ENCODE measurements at places on chromosomes 3 and 15. TPM values are rescaled to one million over a fixed set of nuclear protein-coding genes. Genes with fewer than 3 reads are reported as not detected.

GRCh38 chr15:31974855-31975829, 55.2 kb upstream of the CHRNA7 start:
- DNase-seq = peak; percentile 84

DNA sequence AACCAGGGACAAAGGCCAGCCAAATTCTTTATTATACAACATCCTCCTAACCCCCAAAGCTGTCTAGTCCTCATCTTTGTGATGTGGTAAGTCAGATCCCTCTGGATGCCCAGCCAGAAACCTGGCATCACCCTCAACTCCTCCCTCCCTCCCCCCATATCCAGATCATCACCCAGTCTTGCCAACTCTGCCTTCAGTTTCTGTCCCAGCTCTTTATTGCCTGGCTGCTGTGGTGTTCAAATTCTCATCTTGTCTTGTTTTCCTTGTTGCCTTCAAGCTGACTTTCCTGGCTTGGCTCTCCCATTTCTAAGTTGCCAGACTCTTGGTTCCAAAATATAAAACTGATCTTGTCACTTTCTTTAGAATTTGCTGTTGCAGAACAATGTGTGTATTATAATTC, 28.6 kb downstream of the MAP2K1 start:
- no peak for DNase-seq

GRCh38 chr3:194875581-194876402, 190.1 kb downstream of the FAM43A start:
- DNase-seq = no peak

Gene GTPBP8
- 38.8 TPM for total RNA-seq

Gene STRIT1
- total RNA-seq = 3.9 TPM

DNA sequence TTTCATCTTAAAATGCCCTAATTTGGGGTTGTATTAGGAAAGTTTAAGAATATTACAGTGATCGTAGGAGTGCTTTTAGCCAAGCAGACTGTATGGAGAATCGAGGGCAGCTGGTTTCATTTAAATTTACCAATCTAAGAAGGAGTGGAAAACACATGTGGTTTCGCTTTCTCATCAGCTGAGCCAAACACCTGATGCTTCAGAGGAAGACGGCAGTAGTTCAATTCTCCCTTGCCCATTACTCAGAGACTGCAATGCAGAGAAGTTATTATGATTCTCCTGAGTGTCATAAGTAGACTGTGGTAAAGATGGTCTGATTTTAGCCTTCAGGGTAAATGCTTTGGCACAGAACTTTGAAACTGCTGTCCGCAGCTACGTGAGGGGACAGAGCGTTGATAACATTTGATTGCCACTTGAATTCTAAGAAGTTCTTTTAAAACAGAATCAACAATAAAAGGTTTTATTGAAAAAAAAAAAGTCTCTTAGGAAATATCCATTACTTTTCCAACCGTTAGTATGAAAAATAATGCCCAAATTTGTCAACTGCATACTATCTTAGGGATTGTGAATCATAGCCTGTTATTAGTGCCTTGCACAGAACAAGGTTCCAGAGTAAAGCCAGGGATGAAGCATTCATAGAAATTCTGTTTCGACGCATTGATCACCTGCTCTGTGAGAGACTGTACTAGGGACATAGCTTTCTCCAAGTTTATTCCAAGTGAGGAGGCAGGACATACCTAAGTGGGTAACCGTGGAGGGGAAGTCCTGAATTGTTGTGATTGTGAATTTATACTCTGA, 25.6 kb downstream of the LYSMD4 start:
- peak; percentile 64 for DNase-seq

- DNase-seq = no peak
Measured at GRCh38 chr3:195177422-195178123, 93.4 kb downstream of the XXYLT1 start.

- DNase-seq = peak; percentile 82
Measured at GRCh38 chr15:89556413-89557262, 18.6 kb upstream of the TICRR start.

DNA sequence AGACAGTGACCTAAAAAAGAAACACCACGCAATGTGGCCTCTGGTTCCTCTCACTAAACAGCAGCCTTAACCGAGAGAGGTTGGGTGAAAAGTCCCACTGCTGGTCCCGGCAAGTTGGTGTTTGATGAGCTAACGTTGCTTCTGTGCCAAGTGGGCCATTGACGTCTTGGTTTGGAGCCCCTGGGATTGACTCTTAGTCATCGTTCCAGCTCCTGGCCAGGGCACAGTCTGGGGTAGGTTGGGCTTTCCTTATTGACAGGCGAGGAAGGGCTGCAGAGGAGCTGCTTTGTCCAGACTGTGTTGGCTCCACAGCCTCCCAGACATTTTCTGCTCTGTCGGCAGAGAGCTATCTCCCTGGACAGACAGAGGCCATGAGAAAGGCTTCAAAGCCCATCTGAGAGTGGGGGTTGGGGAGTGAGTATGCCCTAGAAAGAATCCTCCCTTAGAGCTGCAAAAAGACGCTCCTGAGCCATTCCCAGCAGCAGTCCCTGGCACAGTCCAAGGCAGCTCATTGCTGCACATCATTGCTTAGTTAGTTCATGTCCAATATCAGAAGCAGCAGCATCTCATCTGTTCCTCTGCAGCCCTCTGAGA, 28.6 kb upstream of the C3orf80 start:
- no peak for DNase-seq

- peak; percentile 38 for DNase-seq
Measured at GRCh38 chr3:187403768-187404288, 35.6 kb downstream of the RTP4 start.

Gene ERC2
- total RNA-seq = 3.4 TPM

Gene GOLGA8O
- total RNA-seq = 0.92 TPM

- no peak for DNase-seq
Measured at GRCh38 chr3:138694287-138695007, 85.9 kb downstream of the FAIM start.

Data from tongue (tissue), 3 donors.